K562 (cell line): ENCODE measurements at places on chromosomes 6 and 20. TPM values are rescaled to one million over a fixed set of nuclear protein-coding genes. Genes with fewer than 3 reads are reported as not detected.

Gene VWA7
- polyA plus RNA-seq = 2.4 and 3.0 TPM in 2 replicates

Gene MAS1
- polyA plus RNA-seq = not detected in 2 replicates

Gene BMP5
- polyA plus RNA-seq = not detected in 2 replicates

Gene CHD6
- 8.5 and 9.0 TPM in 2 replicates for polyA plus RNA-seq

Gene TMEM181
- polyA plus RNA-seq = 19.9 and 22.0 TPM in 2 replicates

Gene UBE3D
- polyA plus RNA-seq = 11.2 and 12.4 TPM in 2 replicates

Gene ACSS1
- polyA plus RNA-seq = 0.23 and 0.28 TPM in 2 replicates

Gene MAP1LC3A
- polyA plus RNA-seq = 0.28 TPM in 1 of 2 replicates, not detected in the other
